ENCODE measurements at places on chromosomes 7 and 10.

DNA sequence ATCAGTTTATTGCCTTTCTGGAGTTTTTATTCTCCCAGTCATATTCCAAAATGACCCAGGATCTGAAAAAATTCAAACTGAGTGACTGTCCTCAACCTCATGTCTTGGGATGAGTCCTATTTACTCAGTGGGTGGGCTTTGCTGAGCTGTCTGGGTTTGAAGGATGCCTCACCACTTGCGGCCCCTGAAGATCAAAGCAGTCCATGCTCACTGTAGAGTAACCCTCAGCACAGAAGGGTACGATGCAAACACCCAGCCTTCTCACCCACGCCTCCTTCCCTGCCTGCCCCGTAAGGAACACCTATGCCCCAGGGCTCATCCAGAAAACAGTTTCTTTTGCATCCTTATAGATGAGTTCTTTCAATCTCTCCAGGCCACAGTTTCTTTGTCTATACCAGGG, 42.2 kb upstream of the GRB10 start:
- DNase-seq, result no peak

DNA sequence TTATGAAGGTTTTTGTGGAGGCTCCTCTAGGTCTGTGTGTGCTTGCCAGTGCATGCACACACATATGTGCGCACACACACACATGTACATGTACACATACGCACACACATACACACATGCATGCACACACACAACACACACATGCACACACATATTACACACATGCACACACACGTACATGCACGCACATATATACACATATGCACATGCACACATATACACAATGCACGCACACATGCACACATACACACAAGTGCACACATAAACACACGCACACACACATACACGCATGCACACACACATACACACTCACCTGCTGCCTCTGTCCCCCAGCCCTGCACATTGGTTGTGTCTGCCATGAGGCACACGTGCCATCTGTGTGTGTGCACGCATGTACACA, 66.3 kb downstream of the NEURL1 start:
- DNase-seq, result no peak

DNA sequence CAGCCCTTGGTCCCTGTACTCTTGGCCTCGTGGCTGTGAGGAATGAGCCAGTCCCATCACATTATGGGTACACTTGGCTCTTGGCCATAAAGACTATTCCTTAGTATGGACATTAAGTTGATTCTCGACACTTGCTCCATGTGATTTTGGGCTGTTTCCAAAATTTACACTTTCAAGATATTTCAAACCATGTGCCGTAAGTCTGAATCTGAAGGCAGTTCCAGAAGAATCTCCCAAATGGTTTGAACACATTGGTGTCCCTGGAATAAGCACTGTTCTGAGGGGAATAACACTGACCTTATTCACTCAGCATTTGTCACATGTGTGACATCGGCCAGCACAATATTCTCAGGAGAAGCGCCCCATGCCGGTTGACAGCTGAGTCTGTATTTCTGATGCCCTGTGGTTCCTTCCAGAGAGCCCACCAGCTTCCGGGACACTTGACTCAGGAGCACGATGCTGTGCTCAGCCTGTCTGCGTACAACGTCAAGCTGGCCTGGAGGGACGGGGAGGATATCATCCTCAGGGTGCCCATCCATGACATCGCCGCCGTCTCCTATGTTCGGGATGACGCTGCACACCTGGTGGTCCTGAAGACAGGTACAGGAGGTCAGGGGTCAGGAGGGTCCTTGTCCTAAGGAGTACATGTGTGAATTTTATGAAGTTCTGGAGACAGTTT, 24.6 kb downstream of the NACAD start:
- DNase-seq, result no peak

- no peak for DNase-seq
These were observed 57.6 kb upstream of the KCNMA1 start for GRCh38 chr10:77695186-77695585.

- no peak for DNase-seq
These were observed 11.7 kb downstream of the TMEM184A start for GRCh38 chr7:1544178-1544895.

GRCh38 chr7:68245688-68246087, 1249.1 kb downstream of the TYW1 start:
- DNase-seq, result no peak

GRCh38 chr10:104441329-104442000, 87.8 kb downstream of the CFAP58 start:
- DNase-seq, result no peak

DNA sequence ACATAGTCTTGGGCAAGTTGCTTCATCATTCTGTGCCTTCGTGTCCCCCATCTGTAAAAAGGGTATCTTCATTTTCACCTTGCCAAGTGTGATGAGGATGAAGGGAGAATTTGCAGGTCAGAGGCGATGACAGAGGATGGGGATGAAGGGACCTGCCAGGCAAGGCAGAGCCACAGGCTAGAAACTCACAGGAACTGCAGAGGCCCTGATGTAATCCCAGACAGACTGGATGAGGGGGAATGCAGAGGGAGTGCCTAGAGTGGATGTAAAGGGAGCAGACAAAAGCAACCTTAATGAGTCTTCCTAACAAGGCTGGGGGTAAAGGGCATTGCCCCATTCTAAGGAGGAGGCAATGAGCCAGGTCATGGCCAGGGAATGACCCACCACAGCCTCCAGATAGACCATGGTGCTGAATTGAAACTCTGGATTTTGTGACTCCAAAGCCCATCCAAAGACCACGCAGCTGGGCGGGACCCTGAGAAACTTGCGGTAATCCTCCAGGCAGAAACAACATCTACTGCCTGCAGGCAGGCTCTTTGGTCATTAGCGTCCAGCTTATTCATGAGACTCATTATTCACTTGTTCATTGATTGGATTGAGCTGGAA, 1.9 kb downstream of the ANTXRL start:
- no peak for DNase-seq

- no peak for DNase-seq
These were observed 35.0 kb downstream of the LAMB4 start for GRCh38 chr7:108094933-108095710.

DNA sequence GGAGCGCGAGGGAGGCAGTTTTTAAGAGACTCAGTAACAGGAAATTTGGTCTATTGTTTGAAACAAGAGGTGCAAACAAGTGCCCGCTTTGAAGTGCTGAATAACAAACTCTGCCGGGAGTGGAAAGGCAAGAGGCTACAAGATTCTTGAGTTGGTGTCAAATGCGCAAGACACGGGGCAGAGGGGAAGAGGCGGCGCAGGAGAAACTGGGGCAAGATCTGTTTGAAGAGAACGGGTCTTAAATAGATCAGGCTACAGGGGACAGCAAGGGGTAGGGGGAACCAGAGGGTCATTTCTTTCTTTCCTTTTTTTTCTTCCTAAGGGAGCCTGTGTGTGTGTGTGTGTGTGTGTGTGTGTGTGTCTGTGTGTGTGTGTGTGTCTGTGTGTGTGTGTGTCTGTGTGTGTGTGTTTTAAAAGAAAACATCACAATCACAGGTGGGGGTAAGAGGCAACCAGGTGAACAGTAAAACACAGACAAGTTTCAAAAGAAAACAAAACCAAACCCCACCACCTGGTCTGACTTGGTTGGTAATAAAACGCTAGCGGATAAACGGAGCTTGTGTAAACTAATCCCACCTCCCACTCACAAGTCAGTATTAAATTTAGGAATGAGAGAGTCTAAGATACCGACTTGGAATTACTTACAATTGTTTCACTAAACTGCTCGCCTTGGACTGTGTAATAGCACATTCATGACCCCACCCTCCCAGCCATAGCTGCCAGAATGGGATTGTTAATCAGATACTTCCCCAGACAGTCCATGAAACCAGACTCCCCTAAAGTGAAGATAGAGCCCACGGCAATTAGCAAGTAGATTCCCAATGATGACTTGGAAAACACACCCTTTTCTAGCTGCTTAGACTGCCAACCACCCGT, 13.1 kb upstream of the CUX1 start:
- DNase-seq, result no peak

DNA sequence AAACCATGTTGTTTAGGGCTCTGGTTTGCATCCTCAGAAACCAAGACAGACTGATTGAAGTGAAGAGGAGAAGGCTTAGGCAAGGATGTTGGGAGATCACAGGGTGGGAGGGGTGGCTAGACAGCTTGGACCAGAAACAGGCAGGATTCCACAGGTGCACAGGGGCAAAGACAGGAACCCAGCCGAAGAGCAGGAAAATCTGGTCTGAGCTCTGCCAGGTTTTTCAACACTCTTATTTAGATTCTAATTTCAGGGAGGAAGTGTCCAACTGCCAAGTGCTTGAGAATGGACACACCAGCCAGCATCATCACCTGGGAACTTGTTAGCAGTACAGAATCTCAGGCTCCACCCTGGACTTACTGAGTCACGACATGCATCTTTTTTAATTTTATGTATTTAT, 93.8 kb downstream of the MARCHF5 start:
- no peak for DNase-seq

GRCh38 chr7:101206665-101207042, 5.8 kb upstream of the MOGAT3 start:
- no peak for DNase-seq

- no peak for DNase-seq
These were observed 496.6 kb downstream of the AUTS2 start for GRCh38 chr7:70094831-70095230.

DNA sequence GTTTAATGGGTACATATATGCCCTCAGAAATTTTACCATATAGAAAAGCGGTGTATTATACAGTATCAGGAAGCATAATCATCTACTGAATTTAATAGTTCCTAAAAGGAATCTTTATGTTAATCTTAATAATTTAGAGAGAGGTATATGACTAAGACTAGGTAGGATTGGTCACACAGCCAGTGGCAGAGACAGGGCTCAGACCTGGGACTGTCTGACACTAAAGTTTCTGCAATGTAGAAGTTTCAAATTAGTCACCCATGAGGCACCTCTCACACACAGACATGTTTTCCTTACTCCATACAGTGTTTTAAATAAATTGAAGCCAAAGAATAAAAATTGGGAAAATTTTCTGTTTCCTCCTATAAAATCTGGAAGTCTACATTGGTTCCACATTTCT, 72.8 kb upstream of the ADRA2A start:
- DNase-seq, result no peak

DNA sequence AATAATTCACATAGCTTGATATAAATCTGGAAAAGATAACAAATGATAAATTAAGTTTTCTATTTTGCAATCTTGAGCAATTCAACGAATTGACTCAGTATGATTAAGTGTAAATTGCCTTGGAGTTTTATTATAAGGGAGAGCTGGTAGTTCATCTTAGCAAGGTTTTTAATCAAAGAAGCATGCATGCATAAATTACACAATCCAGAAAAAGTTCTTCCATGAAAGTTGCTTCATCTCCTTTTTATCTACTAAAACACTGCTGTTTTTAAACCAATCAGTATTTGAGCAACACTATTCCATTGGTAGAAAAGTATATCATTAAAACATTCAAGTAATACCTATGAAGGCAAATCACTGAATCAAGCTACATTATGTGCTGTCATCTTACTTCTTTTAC, 47.6 kb downstream of the POT1 start:
- DNase-seq, result no peak

DNA sequence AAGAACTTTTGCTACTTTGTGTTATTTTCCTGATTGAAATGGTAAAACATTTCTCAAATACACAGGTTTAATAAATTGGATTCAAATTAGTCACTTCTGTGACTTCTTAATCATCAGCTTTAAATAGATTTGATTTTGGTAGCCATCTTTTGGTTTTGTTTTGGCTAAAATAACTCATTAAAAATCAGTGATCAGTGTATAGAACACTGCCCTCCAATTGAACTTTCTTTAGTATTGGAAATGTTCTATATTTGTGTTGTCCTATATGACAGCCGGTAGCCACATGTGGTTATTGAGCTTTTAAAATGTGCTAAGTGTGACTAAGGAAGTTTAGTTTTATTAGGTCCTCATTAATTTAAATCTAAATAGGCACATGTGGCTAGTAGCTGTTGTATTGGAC, 50.4 kb downstream of the GLCCI1 start:
- no peak for DNase-seq

GRCh38 chr10:73095481-73096021, 1.1 kb downstream of the P4HA1 start:
- peak; percentile 25 for DNase-seq

- DNase-seq, result no peak
These were observed 148.0 kb downstream of the ANKRD7 start for GRCh38 chr7:118372530-118372929.

- no peak for DNase-seq
These were observed 42.5 kb downstream of the ZRANB1 start for GRCh38 chr10:124984376-124984775.

GRCh38 chr10:59360605-59361405, 1.5 kb downstream of the FAM13C start:
- DNase-seq, result no peak

GRCh38 chr10:78771808-78772455, 296.8 kb upstream of the ZMIZ1 start:
- no peak for DNase-seq

DNA sequence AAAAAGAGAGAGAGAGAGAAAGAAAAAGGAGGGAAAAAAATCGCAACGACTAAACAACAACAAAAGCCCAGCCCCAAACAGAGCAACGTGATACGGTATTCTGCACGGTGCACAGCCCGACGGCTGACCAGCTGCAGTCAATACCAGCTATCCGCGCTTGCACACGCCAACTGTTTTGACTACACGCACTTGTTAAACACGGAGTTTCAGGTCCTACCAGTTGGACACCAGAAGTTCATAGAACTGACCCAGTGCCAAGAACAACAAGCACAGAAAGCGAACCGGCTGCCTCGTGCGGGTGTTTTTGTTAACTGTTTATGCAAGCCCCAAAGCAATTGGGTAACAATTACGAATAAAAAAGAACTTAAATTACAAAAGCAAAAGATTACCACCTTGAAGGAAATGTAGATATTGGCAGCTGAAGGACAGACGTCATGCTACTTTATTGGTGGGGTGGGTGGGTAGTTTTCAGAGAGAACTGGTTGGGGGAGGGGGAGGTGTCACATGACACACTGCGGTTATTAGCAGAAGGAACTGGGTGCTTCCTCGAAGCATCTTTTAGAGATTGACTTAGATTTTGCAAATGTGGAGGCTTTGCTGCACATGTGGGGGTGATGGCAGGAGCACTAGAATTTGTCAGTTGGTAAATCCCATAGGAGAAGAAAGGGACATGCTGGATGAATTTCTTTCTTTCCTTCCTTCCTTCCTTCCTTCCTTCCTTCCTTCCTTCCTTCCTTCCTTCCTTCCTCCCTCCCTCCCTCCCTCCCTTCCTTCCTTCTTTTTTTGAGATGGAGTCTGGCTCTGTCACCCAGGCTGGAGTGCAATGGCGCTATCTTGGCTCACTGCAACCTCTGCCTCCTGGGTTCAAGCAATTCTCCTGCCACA, 110.6 kb upstream of the EFCAB10 start:
- peak; percentile 45 for DNase-seq
